ENCODE measurements at places on chromosomes 3 and 15.
A peak's percentile ranks its signal among the peaks of the same experiment; 100 is the strongest.

- no peak for DNase-seq
These were observed 11.2 kb upstream of the CPB1 start for GRCh38 chr3:148816427-148816826.

DNA sequence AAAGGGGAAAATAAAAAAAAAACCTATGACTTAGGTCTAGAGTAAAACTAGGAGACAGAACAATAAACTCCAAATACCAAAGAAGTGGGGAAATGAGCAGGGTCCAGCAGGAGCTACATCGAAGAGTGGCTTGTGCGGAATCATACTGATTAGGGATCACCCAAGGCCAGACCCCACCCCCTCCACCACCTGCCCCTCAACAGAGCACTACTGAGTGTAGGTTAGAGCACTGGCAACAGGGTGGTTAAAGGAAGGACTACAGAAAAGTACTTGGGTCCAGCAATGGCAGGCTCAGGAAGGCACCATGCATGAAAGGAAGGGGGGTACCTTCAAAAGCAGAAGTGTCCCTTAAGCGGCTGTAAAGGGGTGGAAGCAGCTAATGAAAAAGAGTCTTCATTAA, 96.2 kb downstream of the UBE3A start:
- DNase-seq: no peak

- no peak for DNase-seq
These were observed 6.8 kb upstream of the SNX22 start for GRCh38 chr15:64144565-64145281.

DNA sequence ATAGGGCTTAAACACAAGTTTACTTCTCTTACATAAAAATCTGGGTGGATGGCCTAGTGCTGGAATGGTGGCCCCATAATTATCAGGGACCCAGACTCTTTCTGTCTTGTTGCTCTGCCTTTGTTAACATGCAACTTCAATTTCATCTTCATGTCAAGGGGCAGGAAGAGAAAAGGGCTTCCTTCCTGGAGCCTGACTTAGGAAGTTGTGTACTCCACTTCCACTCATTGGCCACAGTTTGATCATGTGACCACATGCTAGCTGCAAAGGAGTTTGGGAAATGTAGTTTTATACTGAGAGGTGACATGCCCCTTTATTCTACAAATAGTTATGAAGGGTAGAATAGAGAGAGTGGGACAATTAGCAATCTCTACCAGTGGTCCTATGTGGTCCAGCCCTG, 39.3 kb downstream of the RHCG start:
- DNase-seq: peak; percentile 6

DNA sequence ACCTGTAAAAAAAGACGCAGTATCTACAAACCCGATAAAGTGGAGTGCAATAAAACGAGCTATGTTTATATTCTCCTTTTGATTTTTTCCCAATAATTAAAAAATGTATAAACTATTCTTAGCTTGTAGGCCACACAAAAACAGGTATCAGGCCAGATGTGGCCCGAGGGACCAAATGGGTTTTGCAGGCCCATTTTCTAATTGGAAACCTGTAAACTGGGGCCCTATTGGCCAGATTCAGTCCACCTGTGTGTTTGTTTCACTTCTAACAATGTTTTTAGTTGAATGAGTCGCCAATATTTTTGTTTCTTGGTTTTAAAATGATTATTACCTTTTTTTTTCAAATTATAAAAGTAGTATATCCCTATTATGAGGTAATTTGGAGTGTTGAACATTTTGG, 29.7 kb downstream of the ZBTB38 start:
- DNase-seq: no peak

GRCh38 chr15:51189669-51190385, 95.1 kb upstream of the TNFAIP8L3 start:
- DNase-seq: no peak

GRCh38 chr3:193342551-193342950, 36.0 kb downstream of the ATP13A5 start:
- no peak for DNase-seq

GRCh38 chr3:119819806-119820205, 37.9 kb downstream of the NR1I2 start:
- DNase-seq: peak; percentile 6

- DNase-seq: no peak
These were observed 62.2 kb downstream of the TIGIT start for GRCh38 chr3:114356066-114356465.

- DNase-seq: no peak
These were observed 130.1 kb downstream of the UACA start for GRCh38 chr15:70633103-70633831.

DNA sequence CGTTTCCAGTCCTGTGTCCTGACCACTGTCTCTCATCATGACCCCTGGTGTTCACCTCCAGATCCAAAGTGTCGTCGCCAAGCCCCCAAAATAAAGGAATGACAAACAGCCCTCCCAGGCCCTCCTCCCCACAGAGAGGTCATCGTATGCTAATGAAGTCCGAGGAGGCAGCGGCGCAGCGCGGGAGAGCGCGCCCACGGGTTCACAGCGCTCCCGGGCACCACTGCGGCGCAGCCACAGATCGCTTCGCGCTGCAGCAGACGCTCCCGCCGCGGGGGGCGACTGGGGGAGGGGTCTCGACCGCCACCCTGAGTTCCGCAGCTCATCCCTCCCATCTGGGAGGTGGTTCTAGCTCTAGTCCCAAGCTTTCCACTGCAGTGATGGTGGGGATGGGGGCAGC, 1.3 kb downstream of the DGKG start:
- DNase-seq: no peak

DNA sequence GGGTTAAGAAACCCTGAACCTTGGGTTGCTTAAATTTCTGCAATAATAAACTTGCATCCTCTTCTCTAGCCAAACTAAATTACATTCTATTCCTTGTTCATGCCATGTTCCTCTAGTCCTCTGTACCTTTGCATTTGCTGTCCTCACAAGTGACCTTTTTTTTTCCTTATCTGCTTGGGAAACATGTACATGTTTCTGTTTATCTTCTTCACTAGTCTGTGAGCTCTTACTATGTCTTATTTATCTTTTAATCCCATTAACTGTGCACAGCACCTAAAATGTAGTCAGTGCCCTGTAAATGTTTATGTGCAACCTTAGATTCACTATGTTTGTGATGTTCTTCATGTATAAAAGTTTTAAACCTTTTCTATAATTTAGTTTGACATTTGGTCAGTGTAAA, 61.9 kb downstream of the REC114 start:
- no peak for DNase-seq

GRCh38 chr3:44415421-44415820, 62.0 kb downstream of the ZNF445 start:
- no peak for DNase-seq

GRCh38 chr3:108202834-108203233, 19.4 kb downstream of the IFT57 start:
- DNase-seq: peak; percentile 46

GRCh38 chr3:187720337-187720670, 17.9 kb upstream of the RTP2 start:
- DNase-seq: no peak

DNA sequence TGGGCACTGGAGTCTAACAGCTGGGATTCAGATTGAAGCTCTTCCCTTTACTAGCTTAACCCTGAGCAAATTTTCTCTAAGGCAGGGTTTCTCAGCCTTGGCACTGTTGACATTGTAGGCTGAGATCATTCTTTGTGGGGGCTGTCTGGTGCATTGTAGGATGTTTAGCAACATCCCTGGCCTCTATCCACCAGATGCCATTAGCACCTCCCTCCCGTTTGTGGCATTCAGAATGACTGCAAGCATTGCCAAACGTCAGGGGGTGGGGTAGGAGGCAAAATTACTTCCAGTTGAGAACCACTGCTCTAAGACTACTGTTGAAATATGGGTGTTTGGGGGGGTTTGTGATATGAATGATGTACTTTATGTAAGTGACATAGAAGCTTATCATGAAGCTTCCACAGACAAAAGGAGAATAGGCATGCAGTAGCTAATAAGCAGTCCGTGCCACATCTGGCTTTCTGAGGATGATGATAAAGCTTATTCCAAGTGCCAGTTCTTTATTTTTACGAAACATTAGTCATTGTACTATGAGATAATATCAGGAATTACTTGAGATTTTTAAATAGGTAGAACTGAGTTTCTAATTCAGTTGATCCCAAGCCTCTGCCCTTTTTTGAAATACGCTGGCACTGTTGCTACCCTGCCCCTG, 39.3 kb downstream of the NKIRAS1 start:
- DNase-seq: peak; percentile 96

DNA sequence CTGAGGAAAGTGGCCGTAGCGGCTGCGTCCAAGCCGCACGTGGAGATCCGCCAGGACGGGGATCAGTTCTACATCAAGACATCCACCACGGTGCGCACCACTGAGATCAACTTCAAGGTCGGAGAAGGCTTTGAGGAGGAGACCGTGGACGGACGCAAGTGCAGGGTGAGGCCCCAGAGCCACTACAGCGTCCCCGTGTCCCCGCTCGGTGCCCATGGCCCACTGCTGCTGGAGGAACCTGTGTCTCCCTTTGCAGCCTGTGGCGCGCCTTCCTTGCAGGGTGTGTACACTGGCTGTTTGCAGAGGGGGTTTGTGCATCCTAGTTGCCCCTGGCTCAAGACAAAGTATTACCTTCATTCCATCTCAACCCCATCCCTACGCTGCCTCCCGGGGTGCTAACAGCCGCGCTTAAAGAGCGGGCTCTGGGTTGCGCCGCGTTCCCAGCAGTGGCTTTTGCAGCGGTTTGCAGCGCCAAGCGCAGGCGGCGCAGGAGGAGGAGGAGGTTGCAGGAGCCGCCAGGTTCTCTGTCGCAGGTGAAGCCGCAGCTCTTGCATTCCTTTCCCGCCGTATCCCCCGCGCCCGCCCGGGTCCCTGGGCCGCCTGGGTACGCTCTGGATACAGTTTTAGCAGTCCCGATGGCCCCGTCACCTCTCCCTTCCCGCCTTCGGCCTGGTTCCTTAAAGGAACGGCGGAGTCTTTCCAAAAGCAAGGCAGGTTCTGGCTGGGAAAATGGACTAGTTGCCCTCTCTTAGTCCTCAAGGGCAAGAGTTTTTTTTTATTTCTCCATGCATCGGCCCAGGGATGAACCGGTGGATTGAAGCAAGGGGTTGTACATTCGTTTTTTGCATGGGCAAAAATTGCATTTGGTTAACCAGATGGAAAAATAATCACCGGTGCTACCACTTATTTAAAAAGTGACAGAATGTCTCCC, 1.2 kb downstream of the CRABP1 start:
- no peak for DNase-seq

DNA sequence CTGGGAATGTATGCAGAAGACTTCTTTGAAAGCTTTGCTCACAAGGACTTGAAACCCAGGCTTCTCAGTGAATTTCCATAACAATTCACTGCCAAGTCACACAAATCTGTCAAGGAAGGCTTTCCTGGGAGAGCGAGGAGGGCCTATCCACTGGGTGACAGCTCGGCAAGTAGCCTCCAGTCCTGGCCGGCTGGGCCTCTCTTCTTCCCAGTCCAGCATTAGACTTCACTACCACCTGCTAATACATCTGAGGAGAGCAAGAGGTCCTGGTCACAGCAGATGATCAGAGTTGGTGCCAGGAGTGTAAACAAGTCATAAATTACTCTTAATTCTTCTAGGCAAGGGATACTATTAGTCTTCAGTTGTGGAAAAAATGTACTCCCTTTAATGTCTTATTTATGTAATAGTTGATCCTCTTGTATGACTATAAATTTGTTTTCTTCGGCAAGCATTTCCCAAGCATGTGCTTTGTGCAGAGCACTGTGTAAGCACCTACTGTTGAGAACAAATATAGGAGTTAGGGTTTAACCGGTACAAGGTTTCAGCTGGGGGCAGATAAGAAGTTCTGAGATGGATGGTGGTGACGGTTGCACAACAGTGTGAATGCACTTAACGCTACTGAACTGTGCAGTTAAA, 162.9 kb downstream of the VGLL4 start:
- no peak for DNase-seq

GRCh38 chr3:54928046-54928770, at the start of gene LRTM1:
TSS of gene LRTM1 (minus strand) at chr3:54928059. CDS start at chr3:54927911, 148 bp downstream.
- no peak for DNase-seq

DNA sequence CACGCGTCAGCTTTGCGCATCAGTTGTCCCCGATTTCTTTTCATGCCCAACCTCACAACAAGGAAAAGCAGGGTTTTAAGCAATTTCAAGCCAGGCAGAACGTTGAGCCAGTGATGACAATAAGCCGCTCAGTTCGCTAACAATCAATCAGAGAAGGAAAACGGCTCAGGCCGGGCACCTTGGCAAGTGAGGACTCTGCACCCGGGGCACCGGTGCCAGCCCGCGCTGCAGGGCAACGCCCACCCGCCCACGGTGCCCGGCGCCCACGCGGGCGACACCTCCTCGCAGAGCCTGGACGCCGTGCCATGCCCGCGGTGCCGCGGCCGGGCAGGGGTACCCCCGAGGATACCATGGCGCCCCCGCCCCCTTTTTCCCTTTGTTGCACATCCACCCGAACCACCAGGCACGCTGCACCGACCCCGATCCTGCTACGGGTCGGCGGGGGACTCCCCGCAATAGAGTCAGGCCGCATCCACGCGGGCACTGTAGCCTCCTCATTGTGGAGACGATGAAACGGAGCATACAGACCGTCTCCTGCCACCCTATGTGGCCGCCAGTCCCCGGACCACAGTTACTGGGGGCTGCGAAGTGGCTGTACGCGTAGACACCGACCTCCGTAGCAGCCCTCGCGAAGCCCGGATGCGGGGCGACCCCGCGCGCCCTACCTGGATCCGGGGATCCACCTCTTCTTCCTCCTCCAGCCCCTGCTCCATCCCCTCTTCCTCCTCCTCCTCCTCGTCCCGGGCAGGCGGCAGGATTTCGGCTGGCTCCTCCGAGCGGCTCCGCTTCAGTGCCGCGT, 581 bp downstream of the SH3BP5 start:
- no peak for DNase-seq

- DNase-seq: no peak
These were observed 5.7 kb downstream of the PTH1R start for GRCh38 chr3:46883054-46883829.

GRCh38 chr15:57462381-57462780, 86.1 kb downstream of the CGNL1 start:
- no peak for DNase-seq

DNA sequence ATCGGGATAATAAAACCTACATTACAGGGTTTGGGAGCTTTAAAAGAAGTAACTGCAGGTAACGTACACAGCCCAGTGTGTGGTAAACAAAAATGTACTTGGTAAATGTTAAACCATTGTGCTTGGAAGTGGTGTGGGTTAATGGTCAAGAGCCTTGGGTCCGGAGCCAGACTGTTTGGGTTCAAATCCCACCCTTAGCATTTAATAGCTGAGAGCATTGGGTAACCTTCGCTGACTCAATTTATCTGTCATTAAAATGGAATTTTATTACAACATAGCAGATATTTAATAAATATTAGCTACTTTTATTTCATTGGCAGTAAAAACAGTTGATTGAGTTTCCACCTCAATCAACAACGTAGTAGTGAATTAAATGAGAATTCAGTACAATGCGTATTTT, 1.5 kb downstream of the FSTL1 start:
- peak; percentile 78 for DNase-seq

- DNase-seq: peak; percentile 77
These were observed 2.3 kb downstream of the CHP1 start for GRCh38 chr15:41233367-41233771.

DNA sequence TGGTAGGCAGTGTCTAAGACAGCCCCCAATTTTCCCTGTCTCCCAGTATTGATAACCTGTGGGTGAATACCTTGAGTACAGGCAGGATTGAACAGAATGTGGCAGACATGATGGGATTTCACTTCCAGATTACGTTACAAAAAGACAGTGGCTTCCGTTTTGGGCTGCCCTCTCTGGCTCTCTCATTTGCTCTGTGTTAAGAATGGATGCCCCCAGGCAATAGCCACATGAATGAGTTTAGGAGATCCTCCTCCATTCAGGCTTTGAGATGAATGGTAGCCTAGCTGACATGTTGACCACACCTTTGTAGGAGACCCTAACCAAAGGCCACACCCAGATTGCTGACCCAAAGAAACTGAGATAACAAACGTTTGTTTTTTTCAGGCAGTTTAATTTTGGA, 34.3 kb downstream of the UBXN7 start:
- no peak for DNase-seq

- no peak for DNase-seq
These were observed 28.6 kb downstream of the NEK10 start for GRCh38 chr3:27340534-27340933.
